ENCODE measurements at places on chromosomes 2 and 18.

- DNase-seq: no peak
Measured at GRCh38 chr18:38695559-38696280, 1130.1 kb upstream of the CELF4 start.

GRCh38 chr2:222468346-222468745 lies 44.0 kb downstream of the SGPP2 start:
- no peak for DNase-seq

- DNase-seq: no peak
Measured at GRCh38 chr2:30721668-30722647, 85.3 kb downstream of the CAPN13 start.

- no peak for DNase-seq
Measured at GRCh38 chr2:48279344-48280090, 250.4 kb upstream of the STON1 start.

DNA sequence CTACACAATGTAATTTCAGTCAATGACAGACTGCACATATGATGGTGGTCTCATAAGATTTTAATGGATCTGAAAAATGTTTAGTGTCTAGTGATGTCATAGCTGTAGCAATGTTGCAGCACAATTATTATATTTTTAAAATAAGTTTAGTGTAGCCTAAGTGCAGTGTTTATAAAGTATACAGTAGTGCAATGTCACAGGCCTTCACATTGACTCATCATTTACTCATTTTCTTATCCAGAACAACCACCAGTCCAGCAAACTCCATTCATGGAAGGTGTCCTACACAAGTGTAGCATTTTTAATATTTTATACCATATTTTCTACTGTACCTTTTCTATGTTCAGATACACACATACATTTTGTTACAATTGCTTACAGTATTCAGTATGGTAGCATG lies 663.1 kb downstream of the ERBB4 start:
- DNase-seq: no peak

DNA sequence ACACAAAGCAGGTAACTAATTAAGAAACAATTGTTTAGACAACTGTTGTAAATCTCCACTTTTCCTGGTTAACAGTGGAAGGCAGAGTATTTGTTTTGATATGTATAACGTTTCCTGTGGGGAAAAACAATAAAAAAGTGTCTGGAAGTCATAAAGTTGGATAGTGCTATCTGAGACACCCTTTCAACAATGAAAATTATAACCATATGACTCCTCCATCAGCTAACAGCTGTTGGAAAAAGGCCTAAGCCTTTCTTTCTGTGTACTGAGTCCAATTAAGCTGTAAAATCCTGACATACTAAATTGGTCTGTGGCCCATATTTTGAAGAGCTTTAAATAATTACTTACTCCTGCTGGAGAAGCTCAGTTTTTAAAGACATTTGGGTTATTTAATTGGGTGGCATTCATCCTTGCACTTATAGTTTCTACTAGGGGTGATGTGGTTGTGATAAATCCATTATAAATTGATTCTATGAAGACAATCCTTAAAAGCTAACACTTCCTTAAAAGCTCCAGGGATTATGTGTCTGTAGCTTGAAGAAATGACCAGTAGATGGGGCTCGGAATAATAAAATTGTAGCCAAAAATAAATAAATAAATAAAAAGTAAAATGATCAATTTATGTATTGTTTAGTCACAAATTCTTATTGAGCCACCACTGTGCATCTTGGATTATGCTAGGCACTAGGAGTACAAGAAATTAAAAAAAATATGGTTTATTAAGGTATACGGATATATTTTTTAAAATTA lies 698.1 kb upstream of the NXPH2 start:
- no peak for DNase-seq

GRCh38 chr2:9230051-9230802 lies 23.6 kb downstream of the ASAP2 start:
- DNase-seq: no peak

DNA sequence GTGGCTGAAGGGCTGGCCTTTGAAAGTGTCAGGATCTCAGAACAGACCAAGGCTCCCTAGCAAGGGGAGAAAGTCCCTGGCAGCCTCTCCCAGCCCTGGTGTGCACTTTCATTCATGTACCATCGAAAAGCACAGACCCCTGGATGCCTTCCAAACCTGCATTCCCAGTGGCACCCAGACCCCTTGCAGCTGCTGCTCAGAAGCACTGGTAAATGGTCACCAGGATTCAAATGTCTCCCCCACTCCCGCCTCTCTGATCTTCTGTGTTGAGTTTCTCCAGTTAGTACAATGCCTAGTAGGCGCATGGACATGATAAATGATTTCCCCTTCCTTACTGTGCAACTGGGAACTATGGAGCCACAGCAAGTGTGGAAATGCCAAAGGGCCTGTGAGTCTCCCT lies 180.0 kb downstream of the GLI2 start:
- DNase-seq: no peak

GRCh38 chr2:196130039-196130825 lies 41.1 kb downstream of the STK17B start:
- no peak for DNase-seq

DNA sequence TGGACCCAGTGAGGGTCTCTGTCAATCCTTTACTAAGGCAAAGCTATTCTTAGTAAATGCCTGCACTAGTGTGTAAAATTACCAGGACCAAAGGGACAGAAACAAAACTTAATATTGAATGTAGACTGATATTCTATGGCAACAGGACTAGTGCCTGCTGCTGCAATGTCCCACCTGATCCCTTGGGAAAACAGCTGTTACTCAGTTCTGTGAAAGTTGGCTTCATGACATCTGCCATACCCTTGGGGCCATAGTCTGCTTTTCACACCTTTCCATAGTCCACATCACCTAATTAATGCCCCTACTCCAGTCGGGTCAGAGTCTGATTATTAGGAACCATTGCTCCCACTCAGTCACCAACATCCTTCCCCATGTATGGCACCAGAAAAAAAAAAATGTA lies 14.5 kb downstream of the DNAJC27 start:
- DNase-seq: no peak

GRCh38 chr18:76993085-76993382 lies 139.5 kb downstream of the MBP start:
- DNase-seq: no peak

DNA sequence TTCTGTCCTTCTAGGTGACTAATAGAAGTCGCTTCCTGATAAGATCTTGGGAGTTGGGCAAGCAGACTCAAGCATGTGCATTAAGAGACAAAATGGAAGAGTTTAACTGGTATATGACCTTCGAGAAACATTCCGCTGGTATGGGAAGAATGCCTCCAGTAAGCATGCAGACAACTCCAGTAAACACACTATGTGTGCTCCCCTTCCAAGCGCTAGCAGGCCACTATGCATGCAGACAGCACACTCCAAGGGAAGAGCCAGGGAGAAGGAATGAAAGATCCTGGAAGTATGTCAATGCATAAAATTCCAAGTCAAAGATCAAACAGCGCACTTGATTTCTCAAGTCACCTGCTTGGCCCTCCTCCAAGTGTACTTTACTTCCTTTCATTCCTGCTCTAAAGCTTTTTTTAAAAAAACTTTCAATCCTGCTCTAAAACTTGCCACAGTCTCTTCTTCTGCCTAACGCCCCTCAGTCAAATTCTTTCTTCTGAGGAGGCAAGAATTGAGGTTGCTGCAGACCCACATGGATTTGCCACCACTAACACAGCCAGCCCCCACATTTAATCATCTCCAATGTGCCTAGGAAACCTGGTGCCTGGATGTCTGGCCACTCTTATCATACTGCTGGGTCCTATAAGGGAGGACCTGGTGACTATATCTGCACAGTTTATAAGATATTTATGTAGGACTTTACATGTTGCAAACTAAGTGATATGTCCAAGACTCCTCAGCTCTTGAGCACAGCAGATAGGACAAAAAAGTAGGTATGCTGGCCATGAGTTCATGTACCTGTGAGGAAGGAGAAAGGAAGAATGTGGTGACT lies 239.8 kb downstream of the PDE11A start:
- no peak for DNase-seq

DNA sequence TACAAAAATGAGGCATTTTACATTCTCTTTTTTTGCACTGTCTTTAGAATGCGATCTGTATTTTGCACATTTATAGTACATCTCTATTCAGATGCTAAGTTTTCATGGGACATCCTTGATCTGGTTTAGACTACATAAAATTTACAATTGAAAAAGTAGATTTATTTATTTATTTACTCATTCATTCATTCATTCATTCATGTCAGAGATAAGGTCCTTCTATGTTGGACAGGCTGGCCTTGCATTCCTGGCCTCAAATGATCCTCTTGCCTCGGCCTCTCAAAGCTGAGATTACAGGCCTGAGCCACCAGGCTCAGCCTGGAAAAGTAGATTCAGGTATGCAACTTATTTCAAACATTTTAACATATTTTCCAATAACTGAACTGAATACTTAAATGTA lies 16.0 kb upstream of the DCTN1 start:
- DNase-seq: no peak

DNA sequence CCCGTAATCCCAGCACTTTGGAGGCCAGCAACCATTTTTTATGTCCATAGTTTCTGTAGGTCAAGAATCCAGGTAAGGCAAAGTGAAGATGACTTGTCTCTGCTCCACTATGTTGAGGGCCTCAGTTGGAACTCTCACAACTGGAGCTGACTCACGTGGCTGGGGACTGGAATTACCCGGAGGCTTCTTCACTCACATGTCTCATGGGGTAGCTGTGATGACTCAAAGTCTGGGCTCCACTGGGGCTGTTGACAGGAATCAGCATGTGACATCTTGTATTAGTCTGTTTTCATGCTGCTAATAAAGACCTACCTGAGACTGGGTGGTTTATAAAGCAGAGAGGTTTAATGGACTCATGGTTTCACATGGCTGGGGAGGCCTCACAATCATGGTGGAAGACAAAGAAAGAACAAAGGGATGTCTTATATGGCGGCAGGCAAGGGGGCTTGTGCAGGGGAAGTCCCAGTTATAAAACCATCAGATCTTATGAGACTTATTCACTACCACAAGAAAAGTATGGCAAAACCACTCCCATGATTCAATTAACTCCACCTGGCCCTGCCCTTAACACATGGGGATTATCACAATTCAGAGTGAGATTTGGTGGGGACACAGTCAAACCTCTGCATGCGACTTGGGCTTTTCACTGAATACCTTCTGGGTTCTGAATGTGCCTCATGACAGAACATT lies 7.8 kb upstream of the PPP1R1C start:
- DNase-seq: no peak

GRCh38 chr2:21118302-21118920 lies 5.4 kb upstream of the TDRD15 start:
- no peak for DNase-seq

DNA sequence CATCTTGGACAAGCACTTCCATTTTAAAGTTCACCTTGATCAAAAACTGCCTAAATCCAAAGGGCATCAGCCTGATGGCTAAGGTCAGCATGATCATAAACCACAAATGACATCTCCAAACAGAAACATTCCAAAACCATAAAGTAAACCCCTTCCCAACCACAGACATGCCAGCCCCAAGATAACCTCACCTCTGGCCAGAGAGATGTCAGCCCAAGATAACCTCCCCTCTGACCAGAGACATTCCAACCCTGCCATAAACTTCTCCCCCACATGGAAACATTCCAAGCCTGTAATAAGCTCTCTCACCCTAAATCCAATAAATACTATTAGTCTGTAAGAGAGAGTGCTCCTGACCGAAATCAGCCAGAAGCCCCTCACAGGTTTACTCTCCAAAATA lies 18.6 kb upstream of the MARCO start:
- no peak for DNase-seq

- no peak for DNase-seq
Measured at GRCh38 chr2:133821107-133821760, 253.0 kb upstream of the NCKAP5 start.

GRCh38 chr18:53165770-53166169 lies 825.8 kb downstream of the DCC start:
- no peak for DNase-seq

- DNase-seq: no peak
Measured at GRCh38 chr2:117851969-117852368, 37.5 kb downstream of the DDX18 start.

DNA sequence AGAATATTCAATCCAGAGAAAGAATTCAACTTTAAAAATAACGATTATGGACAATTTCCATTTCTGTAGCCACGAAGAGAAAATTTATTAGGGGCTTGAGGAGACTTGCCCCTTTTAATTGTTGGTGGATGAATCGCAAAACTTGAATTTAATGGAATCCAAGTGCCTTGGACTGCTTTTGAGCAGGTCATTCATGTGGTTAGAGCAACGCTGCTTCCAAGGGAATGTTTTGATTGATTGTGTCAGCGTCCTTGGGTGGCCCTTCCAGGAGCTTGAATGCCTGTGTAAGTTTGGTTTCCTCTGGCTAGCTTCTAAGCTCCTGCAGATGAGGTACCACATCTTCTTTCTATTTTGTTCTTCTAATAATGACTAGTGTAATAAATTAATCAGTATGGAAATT lies 213.4 kb downstream of the LTBP1 start:
- DNase-seq: no peak

- no peak for DNase-seq
Measured at GRCh38 chr2:121144111-121144510, 140.9 kb downstream of the TFCP2L1 start.

DNA sequence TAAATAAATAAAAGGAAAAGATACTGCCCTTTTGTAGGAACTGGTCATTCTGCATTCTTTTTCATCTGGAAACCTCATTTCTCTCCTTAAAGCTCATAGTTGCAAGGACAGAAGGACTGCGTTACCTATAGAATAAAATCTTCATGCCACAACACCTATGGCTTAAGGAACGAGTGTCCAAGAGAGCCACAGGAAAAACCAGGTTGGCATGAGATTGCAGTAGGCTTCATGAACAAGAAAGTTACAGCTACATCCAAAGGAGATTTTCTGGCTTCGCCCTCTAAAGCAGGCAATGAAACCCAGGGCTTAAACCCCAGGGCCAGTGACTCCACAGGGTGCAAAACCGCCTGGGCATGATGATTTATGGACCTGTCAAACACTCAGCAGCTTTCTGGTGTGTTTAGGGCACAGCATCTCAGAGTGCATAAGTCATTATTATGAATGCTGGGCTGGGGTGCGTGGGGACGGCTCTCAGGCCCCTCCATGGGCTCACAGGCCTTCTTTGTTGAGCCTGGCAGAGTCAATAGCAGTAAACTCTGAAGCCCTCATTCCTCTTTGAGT lies 30.7 kb upstream of the PIEZO2 start:
- no peak for DNase-seq

Data from activated naive CD8-positive, alpha-beta T cell treated with anti-CD3 and anti-CD28 coated beads, Interleukin-2, amount 50 U/mL, for 16 hours (primary cell).